Cortex of kidney (tissue), 1 donor: ENCODE measurements at places on chromosomes 12 and 14.

DNA sequence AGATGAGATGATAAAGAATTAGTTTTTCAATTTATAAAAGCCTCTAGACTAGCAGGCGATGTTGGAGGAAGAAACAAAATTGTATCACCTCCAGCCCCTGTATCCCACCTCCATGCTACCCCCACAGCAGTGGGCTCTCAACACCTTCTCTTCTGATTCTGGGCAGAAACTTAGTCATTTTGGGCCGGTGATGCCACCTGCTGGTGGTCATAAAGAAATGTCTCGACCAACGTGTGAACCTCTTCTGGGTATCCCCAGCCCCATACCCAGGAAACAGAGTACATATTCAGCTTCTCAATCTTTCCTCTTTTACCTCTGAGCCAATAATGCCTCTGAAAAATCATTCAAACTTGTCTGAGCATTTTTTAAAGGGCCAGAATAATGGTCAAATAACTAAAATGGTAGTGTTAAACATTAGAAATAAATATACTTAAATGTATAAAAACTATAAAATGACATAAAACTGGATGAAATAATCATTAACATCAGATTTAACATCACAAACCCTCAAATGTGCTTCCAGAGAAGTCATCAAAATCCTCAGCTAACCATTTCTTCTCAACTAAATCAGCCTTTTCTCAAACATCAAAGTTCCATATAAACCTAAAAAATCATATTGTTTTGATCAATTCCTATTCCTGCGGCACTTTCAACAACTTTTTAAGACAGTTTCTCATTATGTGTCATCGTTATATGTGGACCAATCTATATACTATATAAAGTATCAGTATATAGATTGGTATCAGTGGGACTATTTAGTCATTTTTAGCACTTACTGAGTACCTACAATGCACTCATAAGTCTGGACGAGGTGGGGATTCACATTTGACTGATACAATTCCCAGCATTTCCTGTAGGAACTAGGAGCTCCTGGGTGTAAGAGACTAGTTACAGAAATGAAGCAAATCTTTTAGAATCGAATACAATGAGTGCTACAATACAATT lies 69.4 kb downstream of the ATXN2 start:
- no peak for DNase-seq

DNA sequence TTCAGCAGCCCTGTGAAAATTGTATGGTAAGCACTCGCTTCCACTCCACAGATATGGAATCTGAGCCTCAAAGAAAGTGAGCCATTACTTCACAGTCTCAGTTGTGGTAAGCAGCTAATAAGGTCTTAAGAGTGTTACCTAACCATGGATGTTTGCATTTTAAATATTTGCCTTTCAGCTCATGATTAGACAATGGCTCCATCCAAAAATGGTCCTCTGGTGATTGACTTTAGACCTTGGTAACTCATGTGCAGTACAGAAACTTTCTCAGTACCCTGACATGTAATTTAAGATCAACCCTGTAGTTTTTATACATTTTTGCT lies 1.8 kb downstream of the A2M start:
- DNase-seq, result no peak

DNA sequence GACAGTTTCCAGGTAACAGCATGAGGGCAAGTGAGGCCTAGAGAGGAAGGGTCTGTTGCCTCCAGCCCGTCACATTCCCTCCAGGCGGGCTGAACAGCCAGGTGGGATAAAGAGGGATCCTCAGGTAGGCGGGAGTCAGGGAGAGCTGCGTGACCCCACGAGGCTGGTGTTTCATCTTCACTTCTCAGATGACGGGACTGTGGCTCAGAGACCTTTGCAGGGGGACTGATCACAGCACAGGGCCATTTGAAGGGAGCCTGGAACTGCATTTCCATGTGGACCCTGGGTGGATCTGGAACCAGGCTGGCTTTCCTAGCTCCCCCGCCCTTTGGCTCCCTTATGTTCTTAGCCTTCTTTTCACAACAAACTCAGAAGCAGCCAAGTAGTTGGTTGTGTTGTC lies 37.4 kb downstream of the SH2B3 start:
- DNase-seq, result no peak

DNA sequence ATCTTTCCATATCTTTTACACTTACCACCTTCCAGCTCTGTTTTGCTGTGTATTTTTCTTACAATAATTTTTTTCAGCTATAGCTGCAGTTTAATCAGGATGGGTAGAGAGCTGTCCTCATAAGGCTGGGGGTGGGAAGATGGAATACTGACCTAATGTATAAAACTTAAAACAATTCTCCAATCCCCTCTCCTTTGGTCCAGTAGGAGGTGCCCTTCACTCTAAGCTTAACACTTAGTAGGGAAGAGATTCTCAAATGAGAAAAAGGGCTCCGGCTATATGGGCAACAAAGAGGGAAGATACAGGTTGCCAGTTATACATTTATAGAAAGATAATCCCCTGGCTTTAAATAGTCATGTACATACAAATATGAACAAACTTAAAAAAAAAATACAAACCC lies 2.8 kb downstream of the ORMDL2 start:
- DNase-seq, result no peak

- no peak for DNase-seq
Observed at GRCh38 chr12:89514751-89515150, 9.8 kb downstream of the GALNT4 start.
